MCF 10A (cell line): ENCODE measurements at places on chromosomes 12 and 14.

DNA sequence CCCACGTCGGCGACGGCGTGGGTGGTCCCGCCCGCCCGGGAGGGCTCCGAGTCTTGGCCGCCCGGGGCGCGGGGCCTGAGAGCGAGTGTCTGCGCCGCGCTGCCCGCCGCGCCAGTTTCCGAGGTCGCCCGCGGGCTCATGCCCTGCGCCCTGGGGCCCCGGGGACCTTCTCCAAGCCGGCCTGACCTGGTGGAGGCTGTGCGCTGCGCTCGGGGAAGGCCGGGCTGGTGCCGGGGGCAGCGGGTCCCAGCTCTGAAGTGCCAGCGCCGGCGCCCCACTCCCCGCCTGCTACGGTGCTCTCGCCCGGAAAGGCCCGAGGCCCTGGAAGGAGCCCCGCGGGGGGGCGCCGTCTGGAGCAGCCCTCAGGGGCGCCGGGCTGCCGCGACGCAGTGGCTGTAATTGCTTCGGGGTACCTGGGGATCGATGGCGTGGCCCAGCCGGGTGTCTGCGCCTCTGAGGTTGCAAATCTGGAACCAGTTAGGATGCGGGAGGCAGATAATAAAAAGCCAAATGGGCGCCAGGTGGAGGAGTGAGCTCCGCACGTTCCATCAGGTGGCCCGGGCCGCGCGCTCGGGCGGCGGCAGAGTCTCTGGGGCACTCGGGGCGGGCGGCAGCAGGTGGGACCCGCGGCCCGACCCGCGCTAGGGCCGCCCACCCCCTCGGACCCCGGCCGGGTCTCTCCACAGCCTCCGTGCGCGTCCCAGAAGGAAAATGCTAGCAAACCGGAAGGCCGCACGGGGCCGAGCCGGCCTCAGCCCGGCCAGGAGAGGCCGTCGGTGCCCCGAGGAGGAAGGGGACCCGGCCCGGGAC is 102.3 kb upstream of the DIO3 start:
- no peak for DNase-seq

- no peak for DNase-seq
Observed at GRCh38 chr12:48198672-48198971, 4.5 kb downstream of the OR10AD1 start.

GRCh38 chr14:100888789-100889315 is 14.7 kb downstream of the RTL1 start:
- DNase-seq: no peak

GRCh38 chr14:44736326-44736725 is 225.4 kb downstream of the KLHL28 start:
- no peak for DNase-seq

- DNase-seq: peak; percentile 24
Observed at GRCh38 chr14:20413744-20414082, 412 bp upstream of the TEP1 start.

DNA sequence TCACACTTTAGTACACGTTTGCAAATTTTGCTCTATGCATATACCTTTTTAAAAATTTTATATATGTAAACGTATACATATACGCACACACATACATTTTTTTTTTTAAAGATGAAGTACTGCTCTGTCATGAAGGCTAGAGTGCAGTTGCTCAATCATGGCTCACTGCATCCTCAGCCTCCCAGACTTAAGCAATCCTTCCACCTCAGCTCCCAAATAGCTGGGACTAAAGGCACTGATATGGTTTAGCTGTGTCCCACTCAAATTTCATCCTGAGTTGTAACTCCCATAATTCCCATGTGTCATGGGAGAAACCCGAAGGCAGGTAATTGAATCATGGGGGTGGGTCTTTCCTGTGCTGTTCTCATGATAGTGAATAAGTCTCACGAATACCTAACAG is 220.8 kb upstream of the CAND1 start:
- peak; percentile 64 for DNase-seq
